ENCODE measurements at places on chromosomes 5 and 9.

- DNase-seq = no peak
These were observed 204.8 kb downstream of the GAPVD1 start for GRCh38 chr9:125466411-125466810.

DNA sequence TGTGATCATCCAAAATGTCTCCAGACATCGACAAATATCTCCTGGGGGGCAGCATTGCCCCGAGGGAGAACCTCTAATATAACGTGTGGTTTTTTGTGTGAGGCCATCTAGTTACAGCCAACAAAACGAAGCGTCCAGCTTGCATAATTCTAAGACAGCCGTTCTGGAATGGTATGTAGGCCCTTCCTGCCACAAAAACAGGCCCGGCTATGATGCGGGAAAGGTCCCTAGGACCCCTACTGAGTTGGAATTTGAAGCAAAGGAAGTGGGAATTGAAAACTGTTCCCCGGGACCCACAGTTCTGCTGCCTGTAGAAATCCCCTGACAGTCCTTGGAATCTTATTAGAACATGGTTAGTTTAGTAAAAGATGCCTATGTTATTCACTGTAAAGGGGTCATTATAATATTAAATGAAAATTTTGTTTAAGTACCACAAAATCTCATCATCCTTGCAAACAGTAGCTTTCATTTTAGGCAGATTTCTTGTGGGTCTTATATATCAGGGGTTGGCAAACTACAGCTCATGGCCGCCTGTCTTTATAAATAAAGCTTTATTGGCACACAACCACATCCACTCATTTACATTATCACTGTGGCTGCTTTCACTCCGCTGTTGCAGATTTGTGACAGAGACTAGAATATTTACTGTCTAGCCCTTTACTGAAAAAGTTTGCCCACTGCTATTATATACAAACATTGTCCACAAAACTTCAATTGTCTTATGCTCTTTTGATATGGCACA lies 70.7 kb downstream of the MSX2 start:
- no peak for DNase-seq

GRCh38 chr5:151315998-151316597 lies 12.5 kb upstream of the SLC36A3 start:
- peak; percentile 62 for DNase-seq

- DNase-seq = no peak
These were observed 348.5 kb downstream of the MED10 start for GRCh38 chr5:6029811-6030271.

- DNase-seq = peak; percentile 30
These were observed 362.0 kb upstream of the CDH10 start for GRCh38 chr5:25006734-25007133.

DNA sequence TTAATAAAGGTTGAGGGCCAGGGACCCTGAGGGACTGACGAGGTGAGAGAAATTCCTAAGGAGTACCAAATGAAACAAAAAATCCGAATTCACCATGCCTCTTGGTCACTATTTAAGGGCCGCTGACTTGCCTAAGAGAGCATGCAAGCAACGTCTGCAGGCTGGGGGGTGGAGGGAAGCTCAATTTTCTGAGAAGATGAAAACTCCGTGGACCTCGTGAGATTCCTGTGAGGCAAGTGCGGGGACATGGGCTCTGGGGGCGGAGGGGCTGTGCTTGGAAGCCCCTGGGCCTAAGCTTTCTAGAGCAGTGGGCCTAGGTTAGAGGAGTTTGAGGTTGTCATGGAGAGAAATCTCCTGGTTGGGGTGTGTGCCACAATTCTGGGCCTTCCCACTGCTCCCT lies 27.5 kb downstream of the NTRK2 start:
- DNase-seq = no peak

DNA sequence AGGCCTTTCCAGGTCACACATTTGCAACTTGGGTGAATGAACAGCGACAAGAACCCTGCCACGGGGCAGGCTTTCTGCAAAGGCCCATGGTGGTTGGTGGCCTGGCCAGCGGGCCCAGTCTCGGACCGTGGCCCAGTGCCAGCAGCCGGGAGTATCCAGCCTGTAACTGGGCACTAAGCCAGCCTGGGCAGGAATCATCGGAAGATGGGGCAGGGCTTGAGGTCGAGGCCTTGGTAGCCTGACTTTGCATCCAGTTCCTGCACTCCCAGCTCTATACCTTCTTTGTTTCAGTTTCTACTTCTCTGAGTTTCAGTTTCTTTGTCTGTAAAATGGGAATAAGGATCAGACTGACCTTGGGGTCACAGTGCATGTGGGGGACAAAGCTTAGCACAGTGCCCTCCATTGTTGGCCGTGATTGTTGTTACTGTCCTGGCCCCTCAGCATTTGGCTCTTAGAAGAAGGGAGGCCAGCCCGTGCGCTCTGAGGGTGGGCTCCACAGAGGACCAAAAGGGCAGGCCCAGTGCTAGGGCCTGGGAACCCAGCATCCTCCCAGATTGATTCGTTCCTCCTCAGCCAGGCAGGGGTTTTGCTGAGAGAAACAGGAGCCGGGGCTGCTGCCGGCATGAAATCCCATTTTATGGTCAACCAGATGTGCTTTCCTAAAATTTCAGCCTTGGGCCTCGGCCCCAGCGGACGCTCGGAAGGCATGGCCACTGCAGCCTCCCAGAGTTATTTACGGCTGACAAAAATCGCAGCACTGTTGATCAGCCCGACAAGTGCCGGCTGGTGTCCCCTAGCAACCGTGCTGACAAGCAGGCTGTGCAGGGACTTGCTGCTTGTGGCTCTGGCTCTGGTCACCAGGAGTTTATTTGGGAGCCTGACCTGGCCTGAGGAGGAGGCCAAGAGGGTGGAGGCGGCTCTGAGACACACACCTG lies 43.6 kb downstream of the JADE2 start:
- no peak for DNase-seq

DNA sequence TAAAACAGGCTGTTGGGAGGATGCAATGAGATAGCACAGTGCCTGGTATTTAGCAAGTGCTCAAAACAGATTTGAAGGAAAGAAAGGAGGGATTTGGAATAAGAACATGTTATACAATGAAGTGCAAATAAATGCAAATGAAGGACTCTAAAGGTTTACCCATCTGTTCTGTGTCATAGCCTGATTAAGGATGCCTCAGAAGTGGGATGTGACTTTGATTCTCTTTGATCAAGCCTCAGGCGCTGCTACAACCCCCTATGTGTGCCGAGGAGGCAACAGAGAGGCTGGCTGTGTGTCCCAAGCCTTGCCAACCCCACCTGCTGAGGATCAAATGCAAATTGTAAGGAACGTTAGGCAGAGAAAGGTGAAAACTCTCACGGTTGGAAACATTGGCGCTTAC lies 27.2 kb downstream of the GGTA1 start:
- DNase-seq = no peak

GRCh38 chr5:154740483-154740882 lies 14.7 kb upstream of the LARP1 start:
- no peak for DNase-seq
